ENCODE measurements at places on chromosomes 2 and 18.

- DNase-seq, result no peak
Measured at GRCh38 chr2:219997341-219997851, 370.0 kb downstream of the SLC4A3 start.

DNA sequence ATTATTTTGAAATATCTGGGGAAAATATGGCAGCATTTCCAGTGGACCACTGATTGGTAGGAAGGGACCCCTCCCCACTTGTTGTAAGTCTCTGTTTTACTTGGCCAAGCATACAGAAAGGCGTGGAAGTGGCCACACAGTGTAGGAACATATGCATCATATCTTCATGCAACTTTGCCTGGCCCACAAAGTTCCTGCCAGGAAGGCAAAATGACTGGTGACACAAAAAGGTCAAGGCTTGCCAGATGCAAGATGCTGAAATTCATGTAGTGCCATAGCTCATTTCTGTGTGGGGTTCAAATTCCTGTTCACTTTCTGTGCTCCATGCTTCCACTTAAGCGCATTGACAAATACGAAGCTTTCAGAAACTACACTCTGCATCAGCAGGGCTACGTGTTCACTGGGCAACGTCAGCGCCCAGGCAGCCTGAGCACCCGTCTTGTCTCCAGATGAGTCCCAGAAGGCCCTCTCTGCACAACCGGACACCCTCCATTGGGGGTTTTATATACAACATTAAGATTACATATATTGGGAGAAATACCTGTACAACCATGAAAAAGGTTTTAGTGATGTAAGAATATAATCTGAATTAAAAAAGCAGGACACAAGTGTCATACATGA is 3.6 kb downstream of the DYNC2LI1 start:
- DNase-seq, result no peak

DNA sequence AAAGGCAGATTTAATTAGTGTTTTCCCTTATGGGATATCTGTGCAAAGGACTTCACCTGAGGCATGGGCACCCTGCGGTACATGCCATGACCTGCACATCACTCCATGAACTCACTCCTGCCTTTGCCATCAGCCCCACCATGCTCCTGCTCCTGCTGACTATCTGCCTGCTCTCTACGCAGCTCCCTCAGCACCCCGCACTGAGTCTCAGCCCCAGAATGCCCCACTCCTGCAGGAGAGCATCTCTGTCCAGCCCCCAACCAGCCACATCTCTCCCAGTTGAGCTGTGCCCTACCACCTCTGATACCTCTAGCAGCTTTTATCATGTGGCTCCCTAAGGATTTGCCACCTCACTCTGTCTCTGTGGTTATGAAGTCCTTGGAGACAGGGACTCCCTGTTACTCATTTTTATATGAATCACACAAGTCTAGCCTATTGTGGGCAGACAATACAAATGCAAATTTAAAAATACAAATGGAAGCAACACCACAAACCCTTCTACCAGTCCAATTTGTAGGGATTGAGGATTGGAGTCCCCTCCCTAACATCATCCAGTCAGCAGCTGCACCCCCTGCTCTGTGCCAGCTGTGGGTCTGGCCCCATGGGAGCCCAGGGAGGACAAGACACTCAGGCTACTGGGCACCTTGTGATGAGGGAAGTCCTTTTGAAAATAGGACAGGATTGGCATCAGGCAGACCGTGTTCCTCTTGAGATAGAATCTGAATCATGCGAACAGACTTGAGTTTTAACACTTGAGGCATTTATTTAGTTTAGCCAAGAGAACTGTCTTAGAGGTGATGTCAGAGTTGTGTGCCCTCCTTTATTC is 689.6 kb upstream of the HS6ST1 start:
- DNase-seq, result no peak

DNA sequence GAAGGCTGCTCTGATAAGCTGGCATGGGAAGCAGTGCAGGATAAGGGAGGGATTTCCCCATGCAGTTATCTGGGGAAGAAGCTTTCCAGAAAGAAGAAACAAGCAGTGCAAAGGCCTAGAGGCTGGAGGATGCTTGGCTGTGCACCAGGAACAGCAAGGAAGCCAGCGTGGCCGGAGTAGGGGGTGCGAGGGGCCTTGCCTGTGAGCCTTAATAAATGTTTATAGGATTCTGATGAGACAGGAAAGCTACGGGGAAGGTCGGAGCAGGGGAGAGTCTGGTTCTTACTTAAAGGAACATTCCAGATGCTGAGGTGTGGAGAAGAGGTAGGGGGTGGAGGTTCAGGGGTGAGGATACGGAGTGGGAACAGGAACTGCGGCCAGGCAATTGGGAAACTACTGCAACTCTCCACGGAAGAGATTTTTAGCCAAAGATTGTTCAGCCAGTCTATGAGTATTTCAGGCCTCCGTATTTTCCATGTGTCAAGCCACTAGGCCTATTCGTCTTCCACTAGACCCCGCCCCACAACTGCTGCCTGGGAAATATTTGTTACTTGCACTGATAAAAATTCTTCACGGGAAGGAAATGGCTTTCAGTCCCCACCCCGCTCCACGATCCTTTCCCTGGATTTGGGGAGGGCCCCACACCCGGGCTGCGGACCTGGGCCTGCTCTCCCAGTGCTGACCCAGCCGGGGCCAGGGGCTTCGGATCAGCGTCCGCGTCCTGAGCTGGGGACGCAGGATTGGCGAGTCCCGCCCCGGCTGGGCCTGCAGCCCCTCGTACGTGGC is 516 bp downstream of the EIF2AK2 start:
- no peak for DNase-seq

GRCh38 chr2:205731583-205731981 is 49.3 kb downstream of the NRP2 start:
- DNase-seq, result no peak

Data from CD4-positive, alpha-beta memory T cell (primary cell).